COLO829 (cell line): ENCODE measurements at places on chromosomes 7 and 10.

GRCh38 chr7:137696376-137696775 is 150.4 kb downstream of the DGKI start:
- no peak for DNase-seq

DNA sequence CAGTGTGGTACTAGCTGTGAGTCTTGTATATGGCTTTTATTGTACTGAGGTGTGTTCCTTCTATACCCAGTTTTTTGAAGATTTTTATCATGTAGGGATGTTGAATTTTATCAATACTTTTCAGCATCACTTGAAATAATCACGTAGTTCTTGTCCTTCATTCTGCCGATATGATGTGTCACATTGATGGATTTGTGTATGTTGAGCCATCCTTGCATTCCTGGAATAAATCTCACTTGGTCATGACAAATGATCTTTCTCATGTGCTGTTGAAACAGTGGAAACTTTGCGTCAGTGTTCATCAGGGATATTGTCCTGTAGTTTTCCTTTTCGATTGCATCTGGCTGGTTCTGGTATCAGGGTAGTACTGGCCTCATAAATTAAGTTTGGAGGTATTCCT is 7.1 kb upstream of the PRKAR1B start:
- no peak for DNase-seq

DNA sequence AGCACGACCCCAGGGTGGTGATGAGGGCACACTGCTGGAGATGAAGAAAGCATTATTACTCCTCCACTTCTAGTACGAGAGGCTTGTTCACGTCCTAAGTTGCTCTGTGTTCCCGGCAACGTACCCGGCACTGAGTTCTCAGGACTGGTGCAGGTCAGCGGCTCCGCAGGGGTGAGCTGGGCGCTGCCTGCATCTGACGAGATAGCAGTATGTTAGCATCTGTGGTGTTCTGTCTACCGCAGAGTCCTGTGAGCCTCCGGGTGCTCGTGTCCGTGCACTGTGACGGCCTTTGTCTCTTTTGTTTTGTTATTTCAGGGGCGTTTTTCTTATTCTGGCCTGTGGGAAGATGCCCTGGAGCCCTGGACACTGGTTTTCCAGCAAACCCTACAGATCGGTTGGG is 507.8 kb downstream of the DNAJB6 start:
- no peak for DNase-seq

GRCh38 chr7:22565315-22565811 is 65.4 kb upstream of the STEAP1B start:
- peak; percentile 95 for DNase-seq

DNA sequence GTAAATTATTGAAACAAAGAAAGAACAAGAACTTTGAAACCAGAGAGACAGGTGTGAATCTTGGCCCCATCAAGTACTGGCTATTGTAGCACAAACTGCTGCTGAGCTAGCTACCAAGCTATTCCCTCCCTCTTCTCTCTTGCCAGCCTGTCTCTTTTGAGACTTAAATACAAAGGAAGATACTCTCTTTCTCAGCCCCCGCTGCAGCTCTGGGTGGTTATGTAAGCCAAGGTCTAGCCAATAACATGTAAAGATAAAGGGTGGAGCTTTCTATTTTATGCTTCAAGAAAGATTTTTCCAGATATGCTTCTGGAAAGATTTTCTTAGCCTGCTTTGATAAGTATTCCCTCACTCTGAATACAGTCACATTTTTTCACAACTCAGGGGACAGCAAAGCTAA is 17.2 kb downstream of the BAZ1B start:
- no peak for DNase-seq

GRCh38 chr10:33067917-33068316 is 109.9 kb upstream of the ITGB1 start:
- peak; percentile 70 for DNase-seq

- no peak for DNase-seq
These were observed 179.1 kb downstream of the SFMBT2 start for GRCh38 chr10:7231509-7232414.

- no peak for DNase-seq
These were observed 69.2 kb upstream of the PALS2 start for GRCh38 chr7:24504040-24504439.

DNA sequence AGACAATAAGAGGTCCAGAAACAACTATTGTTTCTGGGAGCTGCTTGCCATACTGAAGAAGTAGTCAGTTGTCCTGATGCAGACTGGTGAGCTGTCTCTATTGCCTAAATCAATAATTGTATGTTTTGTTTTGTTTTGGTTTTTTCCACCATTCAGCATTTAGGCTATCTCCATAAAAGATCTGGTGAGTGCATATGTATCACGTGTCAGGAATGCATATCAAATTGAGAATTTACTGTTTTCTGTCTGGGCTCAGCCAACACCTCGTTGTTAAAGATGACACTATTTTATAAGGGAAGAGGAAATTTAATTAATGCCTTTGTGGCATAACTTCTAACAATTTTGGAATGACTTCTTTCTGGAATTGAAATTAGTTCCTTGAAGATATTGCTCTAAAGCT is 66.2 kb downstream of the SORCS1 start:
- DNase-seq, result no peak

- peak; percentile 31 for DNase-seq
These were observed 305.1 kb upstream of the CSTF2T start for GRCh38 chr10:52004342-52004949.
